ENCODE measurements at places on chromosomes 6 and 20.

- DNase-seq, result no peak
These were observed 13.2 kb upstream of the APCDD1L start for GRCh38 chr20:58528412-58528811.

DNA sequence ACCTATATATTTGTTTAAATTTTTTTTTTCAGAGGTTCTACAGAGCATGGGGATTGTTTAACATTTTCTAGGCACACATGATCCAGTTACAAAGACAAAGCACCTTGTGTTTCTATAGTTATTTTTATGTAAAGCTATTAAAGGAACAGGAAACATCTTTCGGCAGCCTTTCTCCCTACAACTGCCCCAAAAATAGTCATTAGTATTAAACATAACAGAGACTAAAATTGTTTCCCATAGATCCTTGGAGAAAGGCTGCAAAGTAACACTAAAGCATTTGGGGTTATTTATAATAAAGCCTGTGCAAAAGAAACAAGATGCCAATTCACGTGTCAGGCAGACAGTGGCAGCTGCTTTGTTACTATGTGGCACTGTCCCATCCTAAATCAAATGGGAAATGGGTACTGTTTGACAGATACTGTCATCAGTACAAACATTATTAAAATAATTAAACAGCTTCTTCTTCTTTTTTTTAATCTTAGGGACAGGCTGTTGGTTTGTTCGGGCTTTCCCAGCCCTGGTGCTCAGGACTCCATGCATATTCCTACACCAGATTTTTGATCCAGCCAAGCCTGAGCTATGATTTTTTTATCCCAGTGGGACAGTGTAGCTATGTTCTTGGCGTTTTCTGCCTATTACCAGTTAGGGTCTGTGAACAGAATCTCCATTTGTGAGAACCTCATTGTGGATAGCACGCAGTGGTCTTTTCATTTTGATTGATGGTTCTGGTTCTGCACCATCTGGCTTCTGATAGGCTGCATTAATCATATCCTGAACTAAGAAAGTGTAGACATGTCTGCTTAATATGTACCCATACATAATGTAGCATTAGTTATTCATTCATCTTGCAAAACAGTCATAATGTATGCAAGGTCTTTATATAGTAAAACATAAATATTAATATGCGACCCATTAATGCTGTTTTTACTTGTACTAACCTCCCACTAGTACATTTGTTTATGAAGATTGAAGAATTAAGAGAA lies 460.4 kb upstream of the SOX4 start:
- no peak for DNase-seq

- DNase-seq, result no peak
These were observed 332.6 kb upstream of the TBX18 start for GRCh38 chr6:85096976-85097375.

- no peak for DNase-seq
These were observed 526.6 kb upstream of the JARID2 start for GRCh38 chr6:14719270-14719669.

DNA sequence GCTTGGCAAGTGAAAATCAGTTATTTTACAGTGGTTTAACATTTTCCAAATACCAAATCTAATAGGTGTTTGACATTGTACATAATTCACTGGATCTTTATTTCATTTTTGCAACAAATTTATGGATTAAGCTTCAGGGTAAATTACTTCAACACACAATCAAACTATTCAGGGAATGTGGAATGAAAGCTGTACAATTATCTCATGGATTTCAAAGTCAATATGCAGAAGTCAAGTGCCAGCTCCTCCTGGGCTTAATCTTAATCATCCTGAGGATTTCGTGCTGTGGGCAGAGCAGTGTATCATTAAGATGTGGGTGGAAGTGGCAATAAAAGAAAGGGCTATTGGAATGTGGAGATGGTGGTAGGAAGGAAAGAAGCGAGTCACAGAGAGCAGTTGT lies 548.8 kb downstream of the COL12A1 start:
- DNase-seq, result no peak

DNA sequence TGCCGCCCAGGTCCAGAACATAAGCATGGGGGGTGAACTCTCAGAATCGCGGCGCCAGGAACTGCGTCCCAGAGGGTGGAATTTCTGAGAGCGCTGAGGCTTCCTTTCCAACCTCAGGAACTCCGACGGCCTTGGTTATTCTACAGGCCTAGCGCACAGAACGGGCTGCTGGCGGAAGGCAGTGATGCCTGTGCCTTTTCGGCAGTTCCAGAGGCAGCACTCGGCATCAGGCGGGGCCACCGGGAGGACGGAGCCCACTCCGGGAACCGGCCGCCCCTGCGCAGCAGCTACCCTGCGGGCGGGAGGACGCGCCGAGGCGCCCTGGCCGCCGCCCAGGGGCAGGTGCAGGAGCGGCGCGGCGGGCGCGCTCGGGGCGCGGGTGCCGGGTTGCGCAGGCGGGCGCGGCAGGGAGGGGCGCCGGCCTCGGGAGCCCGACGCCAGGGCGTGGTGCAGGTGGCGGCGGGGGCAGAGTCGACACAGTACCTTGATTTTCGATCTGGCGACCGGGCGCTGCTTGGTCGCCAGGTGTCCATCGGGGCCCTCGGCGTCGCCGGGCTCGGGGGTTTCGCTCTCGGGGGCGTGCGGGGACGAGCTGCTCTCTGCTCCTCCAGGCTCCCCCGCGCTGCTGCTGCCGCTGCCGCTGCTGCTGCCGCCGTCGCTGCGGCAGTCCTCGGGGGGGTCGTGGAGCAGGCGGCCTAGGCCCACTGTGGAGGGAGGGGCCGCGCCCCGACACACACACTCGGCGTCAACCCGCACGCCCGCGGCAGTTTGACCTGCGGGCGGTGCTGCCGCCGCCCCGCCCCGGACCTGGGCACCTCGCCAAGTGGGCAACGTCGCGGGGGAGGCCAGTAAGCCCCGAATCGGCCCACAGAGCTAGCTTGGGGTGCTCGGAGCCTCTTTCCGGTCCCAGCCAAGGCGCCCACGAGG lies 1.3 kb downstream of the OVOL2 start:
- no peak for DNase-seq

DNA sequence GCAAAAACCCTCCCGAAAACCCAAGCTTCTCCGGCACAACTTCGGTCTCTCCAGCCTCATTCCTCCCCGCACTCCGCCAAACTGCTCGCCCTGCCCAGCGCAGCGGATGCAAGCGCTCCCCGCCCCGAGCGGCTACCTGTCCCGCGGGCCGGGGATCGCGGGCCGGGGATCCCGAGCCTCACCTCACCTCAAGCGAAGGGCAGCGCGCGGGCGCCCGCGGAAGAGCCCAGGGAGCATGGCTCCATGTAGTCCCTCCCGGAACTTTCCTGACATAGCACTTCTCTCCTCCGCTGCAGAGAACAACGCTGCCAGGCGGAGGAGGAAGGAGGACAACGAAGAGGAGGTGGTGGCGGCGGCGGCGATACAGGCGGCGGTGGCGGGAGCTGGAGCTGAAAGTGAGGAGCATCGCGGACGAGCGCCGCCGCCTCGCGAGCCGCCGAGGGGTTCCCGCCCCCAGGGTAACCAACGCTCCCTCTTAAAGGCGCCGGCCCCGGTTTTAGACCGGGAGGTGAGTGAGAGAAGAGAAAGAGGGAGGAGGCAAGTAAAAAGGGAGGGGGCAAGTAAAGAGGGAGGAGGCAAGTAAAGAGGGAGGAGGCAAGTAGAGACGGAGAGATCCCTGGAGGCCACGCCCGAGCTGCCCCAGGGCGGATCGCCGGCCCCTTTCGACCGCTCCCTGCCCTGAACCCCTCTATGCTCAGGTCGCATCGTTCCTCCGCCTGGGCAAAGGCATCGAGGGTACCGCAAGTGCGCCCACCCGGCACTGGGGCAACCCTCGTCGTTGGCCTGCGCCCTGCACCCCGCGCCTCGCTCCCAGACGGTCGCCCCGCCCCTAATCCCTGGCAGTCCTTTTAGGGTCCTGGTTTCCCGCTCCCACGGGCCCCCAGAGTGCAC lies at the start of gene GPR63:
TSS of gene GPR63 (minus strand) at position 397 of the 891 bp plus-strand sequence. CDS start 37,746 bp downstream, outside the sequence.
- peak; percentile 58 for DNase-seq

- no peak for DNase-seq
These were observed 637 bp downstream of the TRPC4AP start for GRCh38 chr20:35091816-35092523.

GRCh38 chr6:136034422-136034821 lies 182.9 kb downstream of the PDE7B start:
- DNase-seq, result no peak

DNA sequence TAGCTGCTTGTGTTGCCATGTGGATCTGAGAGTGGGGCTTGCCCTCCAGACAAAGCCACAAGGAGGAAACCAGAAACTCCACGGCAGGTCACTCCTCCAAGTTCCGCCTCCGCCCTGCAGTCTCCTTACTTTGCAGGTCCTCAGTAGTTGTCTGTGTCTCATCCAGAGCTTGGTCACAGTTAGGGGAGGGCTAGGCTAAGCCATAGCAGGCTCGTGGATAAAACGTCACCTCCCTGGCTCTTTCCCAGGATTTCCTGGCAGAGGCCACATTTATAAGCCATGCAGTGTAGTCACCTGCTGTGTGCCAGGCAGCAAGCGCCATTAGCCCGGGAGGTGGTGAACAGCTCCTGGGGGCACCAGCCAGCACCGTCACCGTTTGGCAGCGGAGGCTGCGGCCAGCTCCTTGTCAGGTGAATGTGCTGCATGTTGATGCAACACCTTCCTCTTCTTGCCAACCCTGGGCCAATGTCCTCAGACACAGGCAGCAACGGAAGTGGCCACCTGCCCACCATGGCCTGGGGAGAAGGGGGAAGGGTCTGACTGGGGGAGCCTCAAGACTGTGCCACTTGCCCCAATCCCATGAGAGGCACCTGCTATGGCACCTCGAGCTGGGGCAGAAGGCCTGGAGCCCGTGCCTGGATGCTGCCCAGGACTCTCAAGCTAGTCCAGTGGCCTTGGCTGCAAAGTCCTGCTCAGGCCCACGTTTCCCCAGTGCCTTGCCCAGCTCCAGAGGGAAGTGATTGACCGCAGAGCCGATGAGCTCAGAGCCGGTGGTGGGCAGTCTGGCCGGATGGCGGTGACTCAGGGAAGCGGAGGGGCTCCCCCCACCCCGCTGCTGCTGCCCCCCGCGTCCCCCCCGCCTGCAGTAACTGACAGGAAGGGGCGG lies 39.0 kb upstream of the SLCO4A1 start:
- DNase-seq, result peak; percentile 16

GRCh38 chr6:163627274-163628062 lies 212.9 kb downstream of the QKI start:
- DNase-seq, result no peak

GRCh38 chr6:45617441-45617840 lies 239.7 kb upstream of the SUPT3H start:
- no peak for DNase-seq

DNA sequence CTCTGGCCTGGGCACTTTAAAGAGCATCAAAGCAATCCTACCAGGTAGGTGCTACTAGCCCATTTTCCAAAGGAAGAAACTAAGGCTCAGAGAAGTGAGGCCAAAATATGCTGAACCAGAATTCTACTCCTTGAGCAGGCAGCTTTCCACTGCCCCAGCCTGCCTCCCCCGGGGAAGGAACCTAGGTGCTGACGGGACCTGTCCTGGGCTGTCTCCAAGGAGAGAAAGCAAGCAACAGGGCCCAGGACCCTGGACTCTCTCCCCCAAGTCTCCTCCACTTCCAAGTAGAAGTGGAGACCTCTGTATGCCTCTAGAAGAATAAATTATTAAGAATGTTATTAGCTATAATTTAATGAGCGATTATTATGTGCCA lies 159.5 kb downstream of the MRPL14 start:
- DNase-seq, result no peak

DNA sequence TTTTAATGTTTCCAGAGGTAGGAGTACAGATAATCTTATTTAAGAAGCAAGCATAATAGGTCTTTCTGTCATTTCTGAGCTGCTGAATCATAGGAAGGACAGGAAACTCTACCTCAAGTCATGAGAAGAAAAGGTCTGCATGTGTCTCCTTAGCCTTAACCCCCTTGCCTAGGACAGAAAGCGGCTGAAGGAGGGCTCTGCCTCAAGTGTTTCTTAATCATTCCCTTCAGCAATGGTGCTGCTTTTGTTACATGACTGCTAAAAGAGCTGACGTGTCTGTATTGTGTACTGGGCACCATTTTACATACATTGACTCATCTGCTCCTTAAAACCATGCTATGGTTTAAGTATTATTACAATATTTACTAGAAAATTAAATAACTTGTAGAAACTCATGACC lies 564.0 kb upstream of the AGPAT4 start:
- DNase-seq, result no peak

DNA sequence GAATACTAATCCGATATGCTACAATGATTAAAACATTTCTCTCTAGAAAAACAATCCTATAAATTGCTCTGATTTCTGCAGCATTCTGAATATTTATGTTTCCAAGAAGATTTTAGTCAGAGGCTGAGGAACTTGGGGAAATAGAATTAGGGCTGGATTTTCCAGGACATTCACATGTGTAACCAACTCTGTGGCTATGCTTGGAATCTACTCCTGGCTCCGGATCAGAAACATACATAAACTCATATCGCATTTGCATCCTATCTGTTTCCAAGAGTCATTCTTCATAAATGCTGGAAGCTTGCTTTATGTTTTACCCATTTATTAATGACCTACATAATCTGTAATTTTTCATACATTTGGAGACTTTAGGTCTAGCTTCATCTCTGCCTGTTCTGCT lies 459.9 kb upstream of the MARCKS start:
- DNase-seq, result no peak

DNA sequence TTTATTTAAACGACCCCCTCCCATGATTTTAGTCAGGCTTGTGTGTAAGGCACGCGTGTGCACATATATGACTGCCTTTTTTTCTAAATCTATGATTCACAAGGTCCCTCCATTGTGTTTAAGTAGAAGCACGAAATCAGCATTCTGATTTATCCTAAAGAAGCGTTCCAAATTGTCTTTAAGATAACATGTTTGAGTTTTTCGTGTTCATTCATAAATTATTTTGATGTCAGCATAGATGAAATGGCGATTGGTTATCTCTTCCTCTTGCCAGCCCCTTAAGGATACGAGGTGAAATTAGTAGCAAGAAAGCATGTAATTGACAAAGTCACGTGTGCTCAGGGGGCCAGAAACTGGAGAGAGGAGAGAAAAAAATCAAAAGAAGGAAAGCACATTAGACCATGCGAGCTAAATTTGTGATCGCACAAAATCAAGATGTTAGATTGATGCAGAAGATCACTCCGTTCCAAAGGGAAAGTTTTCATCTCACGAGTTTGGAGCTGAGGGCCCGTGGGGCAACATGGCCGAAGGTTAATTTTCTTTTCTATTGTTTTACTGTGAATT lies at the start of gene LIN28B:
TSS of gene LIN28B (plus strand) at position 377 of the 564 bp plus-strand sequence. CDS start at position 521, 144 bp downstream.
- no peak for DNase-seq

DNA sequence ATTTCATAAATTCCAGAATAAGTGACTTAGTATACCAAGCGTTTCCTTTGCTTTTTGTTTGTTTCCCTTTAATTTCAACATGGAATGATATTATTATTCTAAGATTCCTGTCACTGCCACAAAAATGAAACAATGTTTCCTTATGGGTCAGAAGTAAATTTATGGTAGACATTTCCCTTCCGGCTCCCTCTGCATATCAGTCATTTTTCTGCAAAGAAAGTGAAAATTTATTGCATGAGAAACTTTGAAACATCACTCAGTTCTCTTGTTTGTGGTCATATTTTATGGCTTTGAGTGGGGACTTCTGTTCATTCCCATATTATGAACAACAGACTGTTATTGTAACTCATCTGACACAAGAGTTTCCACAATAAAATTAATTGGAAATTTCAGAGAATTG lies 97.8 kb downstream of the NKAIN2 start:
- no peak for DNase-seq
